ENCODE measurements at places on chromosomes 1 and 21. TPM values are rescaled to one million over a fixed set of nuclear protein-coding genes. Genes with fewer than 3 reads are reported as not detected.

Gene CFAP141
- total RNA-seq = not detected

Gene CFAP107
- not detected for total RNA-seq

Gene NCAM2
- total RNA-seq = 0.82 TPM

Gene CELA3A
- not detected for total RNA-seq

Gene S1PR1
- total RNA-seq = 51.6 TPM

Gene MYBPH
- total RNA-seq = not detected

Gene DFFA
- 33.4 TPM for total RNA-seq

Gene LEFTY1
- 8.6 TPM for total RNA-seq

Gene CELA3B
- total RNA-seq = not detected

Gene ZNF593OS
- not detected for total RNA-seq

Gene CELA2A
- not detected for total RNA-seq

Gene SLC9C2
- 0.72 TPM for total RNA-seq

Gene INAVA
- total RNA-seq = 48.8 TPM

Gene COA6
- 21.2 TPM for total RNA-seq

Gene LINGO4
- 0.41 TPM for total RNA-seq

Gene DNASE2B
- not detected for total RNA-seq

Gene AMY1B
- total RNA-seq = not detected

Gene RNF186
- 2.7 TPM for total RNA-seq

All from kidney (tissue), 22 donors.